ENCODE measurements at places on chromosomes 7 and 10.

- no peak for DNase-seq
These were observed 317.4 kb downstream of the PTPRN2 start for GRCh38 chr7:158270106-158270775.

- no peak for DNase-seq
These were observed 176.8 kb upstream of the AGR3 start for GRCh38 chr7:17058568-17058967.

- no peak for DNase-seq
These were observed 199.3 kb downstream of the FRMD4A start for GRCh38 chr10:14131261-14131960.

DNA sequence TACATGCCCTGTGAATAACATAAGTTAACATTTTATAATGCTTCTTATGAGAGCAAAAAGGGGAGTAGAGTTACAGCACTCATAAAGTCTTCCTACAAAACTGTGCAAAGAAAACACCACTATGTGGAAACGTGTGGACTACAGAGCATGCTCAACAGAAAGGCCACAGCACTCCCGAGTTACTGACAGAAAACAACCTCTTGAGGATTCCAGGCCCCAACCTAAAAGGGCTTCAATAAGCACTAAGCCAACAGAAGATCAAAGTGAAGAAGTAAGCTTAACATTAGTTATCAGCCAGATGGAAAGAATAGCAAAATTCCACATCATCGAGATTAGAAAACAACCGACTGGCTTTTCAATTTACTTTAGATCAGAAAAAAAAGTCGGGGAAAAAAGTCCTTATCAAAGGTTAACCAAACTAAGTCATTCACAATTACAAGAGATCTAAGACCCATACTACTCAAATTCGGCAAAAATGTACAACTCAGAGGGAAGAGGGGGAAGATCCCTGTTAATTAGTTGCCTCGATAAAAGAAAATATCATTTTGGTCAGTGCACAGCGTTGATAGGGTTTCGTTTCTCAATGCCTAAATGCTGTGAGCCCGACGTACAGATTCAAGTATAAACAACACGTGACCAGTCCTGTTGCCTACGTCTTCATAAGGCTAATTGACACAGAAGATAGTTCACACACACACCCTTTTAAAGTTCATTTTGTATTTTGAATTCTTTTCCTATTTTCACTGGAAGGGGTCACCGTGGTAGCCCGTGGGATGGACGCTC, 1.4 kb downstream of the KBTBD2 start:
- DNase-seq = no peak

GRCh38 chr10:102581981-102582580, 62.2 kb upstream of the TRIM8 start:
- DNase-seq = no peak

- DNase-seq = peak; percentile 72
These were observed 104.5 kb upstream of the ZPBP start for GRCh38 chr7:50197549-50197948.

GRCh38 chr7:84117304-84117703, 77.3 kb downstream of the SEMA3A start:
- DNase-seq = no peak

- DNase-seq = no peak
These were observed 36.3 kb downstream of the DRGX start for GRCh38 chr10:49359349-49360270.

DNA sequence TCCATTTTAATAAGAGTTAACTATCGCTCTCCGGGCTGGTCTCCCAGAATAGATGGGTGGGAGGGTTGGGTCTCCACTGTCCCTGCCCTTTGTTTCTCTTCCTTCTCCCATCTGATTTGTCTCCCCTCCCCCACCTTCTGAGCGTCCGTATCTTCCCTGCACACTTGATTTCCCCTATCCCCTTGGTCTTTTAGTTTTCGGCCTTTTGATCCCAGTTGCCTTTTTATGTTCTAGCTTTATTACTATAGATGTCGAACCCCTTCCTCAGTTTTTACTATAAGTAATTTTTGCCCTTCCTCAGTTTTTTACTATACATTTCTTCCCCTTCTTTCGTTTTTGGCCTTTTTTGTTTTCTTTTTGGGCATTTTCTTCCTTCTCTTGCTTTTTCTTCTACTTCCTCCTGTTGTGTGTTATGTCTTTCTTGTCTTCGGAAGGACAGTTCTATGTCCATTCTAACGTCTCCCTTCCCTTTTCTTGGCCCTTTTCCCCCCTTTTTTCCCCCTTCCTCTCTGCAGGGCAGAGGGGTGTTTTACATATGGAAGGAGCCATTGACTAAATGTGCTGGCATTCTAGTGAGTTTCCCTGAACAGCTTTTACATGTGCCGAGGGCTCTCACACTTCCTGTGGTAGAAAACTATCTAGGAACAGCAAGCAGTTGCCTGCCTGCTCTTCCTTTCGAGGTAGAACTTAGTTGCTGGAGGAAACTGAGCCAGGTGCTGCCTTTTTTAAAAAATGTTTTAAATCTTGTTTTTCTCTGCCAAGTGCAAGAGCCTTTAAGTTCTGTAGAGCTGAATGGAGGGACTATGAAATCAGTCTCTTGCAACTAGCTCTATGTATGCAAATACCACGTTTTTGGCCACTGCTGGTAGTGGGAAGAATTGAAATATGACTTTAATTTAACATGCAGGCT, 2.8 kb downstream of the TET1 start:
- DNase-seq = no peak

GRCh38 chr10:98045785-98046389, 15.5 kb upstream of the CRTAC1 start:
- DNase-seq = peak; percentile 64

DNA sequence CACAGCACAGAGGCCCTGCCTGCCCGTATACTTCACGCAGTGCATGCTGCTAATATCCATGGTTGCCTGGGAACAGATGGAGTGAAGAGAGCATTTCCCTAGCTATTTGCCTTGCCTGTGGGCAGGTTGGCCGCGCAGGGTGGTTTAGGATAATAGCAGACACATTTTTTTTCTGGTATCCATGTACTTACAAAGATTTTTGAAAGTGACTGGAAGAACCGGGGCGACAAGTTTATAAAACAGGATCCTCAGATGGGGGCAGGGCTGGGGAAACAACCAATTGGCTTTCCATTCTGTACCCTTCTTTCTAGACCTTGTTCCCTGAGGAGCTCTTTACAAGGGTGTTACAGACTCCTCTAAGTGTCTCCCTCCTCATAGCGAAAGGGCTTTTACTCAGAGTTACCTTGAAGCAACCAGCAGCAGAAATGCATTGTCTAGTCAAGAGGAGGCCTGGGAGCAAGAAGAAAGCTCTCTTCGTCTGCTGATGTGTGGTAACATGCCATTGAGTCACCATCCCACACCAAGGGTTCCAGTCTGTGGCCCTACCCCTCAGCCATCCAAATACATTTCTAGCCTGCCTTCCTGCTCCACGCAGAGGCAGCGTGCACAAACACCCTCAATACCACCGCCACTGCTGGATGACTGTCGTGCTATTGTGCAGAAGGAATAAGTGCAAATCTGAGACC, 31.5 kb downstream of the MTURN start:
- DNase-seq = no peak

DNA sequence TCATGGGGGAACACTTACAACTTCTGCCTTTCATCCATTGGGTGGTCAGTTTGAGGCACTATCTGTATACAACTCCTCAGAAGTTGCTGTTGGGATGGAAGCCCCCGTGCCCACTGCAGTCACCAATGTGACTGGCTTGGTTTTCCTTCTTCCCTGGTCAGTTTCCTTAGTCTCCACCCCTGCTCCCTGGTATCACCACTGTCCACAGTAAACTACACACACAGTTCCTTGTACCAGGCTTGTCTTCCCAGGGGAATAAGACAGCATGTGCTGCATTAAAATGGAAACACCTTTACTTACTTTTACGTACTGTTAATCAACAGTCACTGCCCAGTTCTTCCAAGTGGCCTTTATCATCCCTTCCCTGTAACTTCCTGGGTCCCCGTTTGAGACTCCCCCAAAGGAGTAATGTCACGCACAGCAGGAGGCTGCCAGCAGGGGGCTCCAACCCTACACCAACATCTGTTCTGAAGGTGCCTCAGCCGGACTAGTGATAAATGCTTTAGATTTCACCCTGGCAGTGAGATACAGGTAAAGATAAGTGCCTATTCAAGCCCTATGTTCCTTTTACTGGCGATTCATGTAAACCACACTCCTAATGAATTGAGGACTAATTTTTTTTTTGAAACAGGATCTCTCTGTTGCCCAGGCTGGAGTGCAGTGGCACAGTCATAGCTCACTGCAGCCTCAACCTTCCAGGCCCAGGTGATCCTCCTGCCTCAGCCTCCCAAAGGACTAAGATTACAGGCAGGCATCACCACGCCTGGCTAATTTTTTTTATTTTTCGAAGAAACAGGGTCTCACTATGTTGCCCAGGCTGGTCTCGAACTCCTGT, 45.3 kb upstream of the PIK3AP1 start:
- DNase-seq = peak; percentile 73

DNA sequence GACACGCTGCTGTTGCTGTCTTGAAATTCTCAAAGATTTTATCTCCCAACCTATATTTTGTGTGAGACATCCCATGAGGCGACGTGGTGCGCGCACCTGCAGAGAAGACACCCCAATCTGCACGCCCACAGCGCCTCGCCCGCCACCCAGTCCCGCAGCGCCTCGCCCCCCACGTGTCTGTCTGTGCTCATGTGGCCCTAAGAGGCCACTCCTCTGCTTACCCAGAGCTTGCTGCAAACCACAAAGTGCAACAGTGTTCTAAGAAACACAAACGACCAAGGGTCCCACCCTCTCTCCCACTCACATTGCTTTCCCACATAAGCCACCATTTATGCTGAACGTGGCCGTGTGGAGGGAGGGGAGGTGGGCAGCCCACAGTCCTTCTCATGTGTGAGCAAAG, 287.2 kb downstream of the PTPRN2 start:
- DNase-seq = no peak

DNA sequence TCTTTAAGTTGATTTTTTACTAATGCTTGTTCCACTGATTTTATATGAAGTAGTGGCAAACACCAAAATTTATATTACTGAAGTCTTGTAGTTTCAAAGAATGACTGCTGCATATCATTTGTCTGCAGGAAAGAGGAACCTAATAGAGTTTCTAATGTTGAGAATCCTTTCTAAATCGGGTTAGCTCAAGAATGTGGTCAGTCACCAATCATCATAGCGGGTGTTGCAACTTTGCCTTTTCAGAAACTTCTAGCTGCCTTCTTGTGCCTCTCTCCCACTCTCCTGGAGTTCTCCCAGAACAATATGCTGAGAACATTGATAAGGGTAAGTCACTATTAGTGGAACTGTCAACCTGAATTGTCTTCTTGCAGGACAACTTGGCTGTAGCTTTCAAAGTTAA, 524.8 kb upstream of the SORCS1 start:
- no peak for DNase-seq

- DNase-seq = no peak
These were observed 15.3 kb upstream of the CHST12 start for GRCh38 chr7:2387897-2388636.
